ENCODE measurements at places on chromosomes 2 and 18. TPM values are rescaled to one million over a fixed set of nuclear protein-coding genes. Genes with fewer than 3 reads are reported as not detected.
A peak's percentile ranks its signal among the peaks of the same experiment; 100 is the strongest.

NUP35 gene
- total RNA-seq = 38.5 TPM

CD8A gene
- total RNA-seq = 0.20 TPM

GEN1 gene
- total RNA-seq = 29.6 TPM

GALR1 gene
- not detected for total RNA-seq

THSD7B gene
- total RNA-seq = not detected

ITPRIPL1 gene
- 1.7 TPM for total RNA-seq

SERPINB10 gene
- not detected for total RNA-seq

SERPINB11 gene
- total RNA-seq = not detected

HOXD12 gene
- total RNA-seq = not detected

PLB1 gene
- total RNA-seq = 1.6 TPM

PXDN gene
- not detected for total RNA-seq

GRCh38 chr2:69018678-69019095 lies 5.7 kb downstream of the ANTXR1 start:
- H3K4me3 ChIP-seq = no peak overlapping the region
- H3K4me1 ChIP-seq = no peaks in the 10 kb centered on the region
- H3K36me3 ChIP-seq = no peaks in the 10 kb centered on the region

DNA sequence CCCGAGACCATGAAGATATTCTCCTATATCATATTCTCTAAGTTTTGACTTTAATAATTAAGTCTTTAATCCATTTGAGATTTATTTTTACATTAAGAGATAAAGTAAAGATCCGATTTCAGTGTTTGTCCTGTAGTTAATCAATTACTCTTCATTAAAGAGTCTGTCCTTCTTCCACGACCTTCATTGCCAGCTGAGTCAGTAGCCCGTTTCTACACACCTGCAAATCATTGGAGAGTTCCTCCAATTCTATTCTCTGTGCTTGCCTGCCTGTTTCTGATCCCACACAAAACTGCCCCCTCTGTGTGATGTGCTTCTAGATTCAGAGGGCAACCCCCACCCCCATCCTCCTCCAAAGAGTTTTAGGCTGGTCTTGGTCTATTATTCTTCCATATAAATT lies 119.2 kb downstream of the KCNF1 start:
- peaks cover 9% of the 10 kb centered on the region for H3K4me1 ChIP-seq
- no peaks in the 10 kb centered on the region for H3K36me3 ChIP-seq
- H3K4me3 ChIP-seq = no peak overlapping the region
- no peak overlapping the region for H3K27ac ChIP-seq
- peak; percentile 9 for DNase-seq

DNA sequence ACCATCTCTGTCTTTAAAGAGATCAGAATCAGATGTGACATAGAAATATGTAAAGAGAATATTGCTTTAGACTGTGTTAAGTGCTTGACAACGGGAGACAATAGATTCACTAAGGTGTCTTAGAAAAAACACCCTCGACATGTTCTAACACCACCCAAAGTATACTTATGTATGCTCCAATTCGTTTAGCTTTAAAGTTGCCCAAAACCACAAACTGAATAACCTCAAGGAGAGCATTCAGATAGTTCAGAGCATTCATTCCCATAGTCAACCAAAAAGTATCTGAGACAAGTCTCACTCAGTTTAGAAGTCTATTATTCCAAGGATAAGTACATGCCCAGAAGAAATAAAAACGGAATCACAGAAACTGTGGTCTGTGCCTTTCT lies 96.4 kb downstream of the KYNU start:
- no peak for DNase-seq
- H3K27ac ChIP-seq = peak overlapping the region; percentile 97
- peaks cover 50% of the 10 kb centered on the region for H3K4me1 ChIP-seq
- H3K4me3 ChIP-seq = peak overlapping the region; percentile 40
- no peaks in the 10 kb centered on the region for H3K27me3 ChIP-seq

- H3K36me3 ChIP-seq = peaks cover 9% of the 10 kb centered on the region
- no peak overlapping the region for H3K4me3 ChIP-seq
- no peak for DNase-seq
- H3K4me1 ChIP-seq = no peaks in the 10 kb centered on the region
- H3K27ac ChIP-seq = peak overlapping the region; percentile 54
These were observed 41.7 kb upstream of the SLC3A1 start for GRCh38 chr2:44233450-44234128.

- H3K4me3 ChIP-seq = no peak overlapping the region
- no peaks in the 10 kb centered on the region for H3K36me3 ChIP-seq
- H3K27me3 ChIP-seq = peaks cover 80% of the 10 kb centered on the region
- H3K27ac ChIP-seq = no peak overlapping the region
These were observed 59.6 kb downstream of the CHRNA1 start for GRCh38 chr2:174704642-174705041.

DNA sequence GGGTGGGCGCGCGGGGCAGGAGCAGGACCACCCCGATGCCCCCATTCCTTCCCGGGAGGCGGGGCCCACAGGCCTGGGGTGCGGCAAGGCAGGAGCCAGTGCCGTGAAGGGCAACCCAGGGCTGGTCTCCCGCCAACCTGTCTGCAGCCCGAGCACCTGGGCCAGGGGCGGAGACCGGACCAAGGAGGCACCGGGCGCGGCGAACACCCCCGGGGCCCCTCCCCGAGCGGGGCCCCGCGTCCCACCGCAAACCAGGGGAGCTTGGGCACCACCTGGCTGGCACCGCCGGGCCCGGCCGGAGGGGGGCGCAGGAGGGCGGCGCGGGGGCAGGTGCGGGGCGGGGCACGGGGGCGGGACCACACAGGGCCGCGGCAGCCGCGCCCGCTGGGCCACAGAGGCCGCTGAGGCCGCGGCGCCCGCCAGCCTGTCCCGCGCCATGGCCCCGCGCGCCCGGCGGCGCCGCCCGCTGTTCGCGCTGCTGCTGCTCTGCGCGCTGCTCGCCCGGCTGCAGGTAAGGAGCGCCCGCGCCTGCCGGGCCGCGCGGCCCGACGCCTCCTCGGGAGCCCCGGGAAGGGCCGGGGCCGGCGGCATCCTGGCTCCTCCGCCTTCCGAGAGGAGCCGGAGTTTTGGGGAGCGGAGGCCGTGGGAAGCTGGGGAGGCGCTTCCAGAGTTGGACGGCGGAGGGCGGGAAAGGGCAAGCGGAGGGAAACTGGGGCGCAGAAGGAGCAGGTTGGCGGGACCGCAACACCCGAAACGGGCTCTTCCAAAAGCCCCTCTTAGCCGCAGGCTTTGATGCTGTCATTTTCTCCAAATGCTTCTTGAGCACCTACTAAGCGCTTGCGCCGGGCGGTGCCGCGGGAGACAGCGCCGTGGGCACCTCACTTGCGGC lies at the start of gene TNFRSF11A:
TNFRSF11A (plus strand) TSS at position 394 of the 889 bp plus-strand sequence; CDS start at position 437, 43 bp downstream.
- peak within 1 kb of the TSS; percentile 79 for H3K27ac ChIP-seq
- peaks cover 58% of the 10 kb centered on the region for H3K36me3 ChIP-seq
- H3K27me3 ChIP-seq = no peaks in the 10 kb centered on the region
- peak within 1 kb of the TSS; percentile 90 for H3K4me3 ChIP-seq
- peak; percentile 88 for DNase-seq
- H3K4me1 ChIP-seq = peaks cover 62% of the 10 kb centered on the region

DNA sequence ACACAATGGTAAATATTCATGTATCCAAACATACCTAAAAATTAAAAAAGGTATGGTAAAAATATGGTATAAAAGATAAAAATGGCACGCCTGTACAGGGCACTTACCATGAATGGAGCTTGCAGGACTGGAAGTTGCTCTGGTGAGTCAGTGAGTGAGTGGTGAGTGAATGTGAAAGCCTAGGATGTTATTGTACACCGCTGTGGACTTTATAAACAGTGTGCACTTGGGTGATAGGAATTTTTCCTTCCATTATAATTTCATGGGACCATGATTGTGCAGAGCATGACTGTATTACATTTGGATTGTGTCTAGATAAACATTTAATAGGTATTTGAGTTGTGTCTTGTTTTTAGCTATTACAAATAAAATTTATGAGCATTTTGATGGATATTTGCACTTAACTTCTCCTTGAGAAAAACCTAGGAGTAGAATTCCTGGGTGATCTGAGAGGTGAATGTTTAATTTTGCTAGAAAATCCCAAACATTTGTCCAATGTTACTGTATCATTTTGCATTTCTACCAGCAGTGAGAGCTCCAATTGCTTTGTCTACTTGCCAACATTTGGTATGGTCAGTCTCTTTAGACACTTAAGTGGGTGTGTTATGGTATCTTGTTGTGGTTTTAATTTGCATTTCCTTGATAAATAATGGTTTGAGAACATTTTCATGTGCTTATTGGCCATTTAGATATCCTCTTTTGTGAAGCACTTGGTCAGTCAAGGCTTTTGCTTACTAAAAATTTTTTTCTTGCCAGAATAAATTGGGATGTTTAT lies 81.7 kb downstream of the BCL2L11 start:
- H3K27me3 ChIP-seq = no peaks in the 10 kb centered on the region
- no peaks in the 10 kb centered on the region for H3K36me3 ChIP-seq
- no peak overlapping the region for H3K27ac ChIP-seq
- no peak overlapping the region for H3K4me3 ChIP-seq
- H3K4me1 ChIP-seq = no peaks in the 10 kb centered on the region

GRCh38 chr2:137924019-137924418 lies 40.3 kb upstream of the HNMT start:
- no peaks in the 10 kb centered on the region for H3K27me3 ChIP-seq
- no peaks in the 10 kb centered on the region for H3K36me3 ChIP-seq
- H3K4me3 ChIP-seq = no peak overlapping the region
- H3K27ac ChIP-seq = no peak overlapping the region
- H3K4me1 ChIP-seq = peaks cover 11% of the 10 kb centered on the region
- no peak for DNase-seq

DNA sequence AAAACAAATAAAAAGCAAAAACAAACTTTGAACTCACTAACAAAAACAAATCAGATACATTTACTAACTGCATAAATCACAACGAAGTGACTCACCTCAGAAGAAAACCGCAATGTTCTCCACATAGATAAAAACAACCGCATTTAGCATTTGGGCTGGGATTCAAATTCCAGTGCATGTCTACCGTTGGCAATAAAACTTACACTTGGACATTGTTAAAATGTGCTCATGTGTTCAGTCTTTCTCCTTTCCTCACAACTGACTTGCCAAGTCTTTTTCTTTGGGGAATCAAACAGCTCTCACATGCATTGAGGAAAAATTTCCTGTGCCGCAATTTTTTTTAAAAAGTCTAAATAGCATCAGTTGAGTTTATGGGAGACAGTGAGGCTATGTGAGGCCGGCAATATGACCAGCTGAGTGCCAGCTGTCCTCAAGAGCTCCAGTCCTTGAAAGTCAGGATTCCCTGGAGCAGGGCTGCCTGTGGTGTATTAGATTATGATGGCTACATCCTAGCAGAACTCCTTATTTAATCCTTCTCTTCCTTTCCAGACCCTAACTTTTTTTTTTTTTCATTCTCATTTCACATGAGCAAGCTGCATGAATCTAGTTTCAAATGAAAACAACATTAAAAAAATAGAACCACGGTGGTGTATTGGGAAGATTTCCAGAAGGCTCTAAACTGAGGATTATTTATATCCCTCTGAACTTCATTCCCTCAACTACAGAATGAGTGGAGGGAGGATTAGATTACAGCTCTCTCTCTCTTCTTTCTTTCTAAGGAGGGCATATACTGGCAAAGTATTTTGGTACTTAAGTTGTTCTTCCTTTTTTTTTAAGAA lies 70.2 kb upstream of the MEIS1 start:
- H3K27me3 ChIP-seq = peaks cover 13% of the 10 kb centered on the region

GRCh38 chr18:41618147-41618546 lies 336.9 kb upstream of the PIK3C3 start:
- H3K27me3 ChIP-seq = no peaks in the 10 kb centered on the region
- H3K27ac ChIP-seq = no peak overlapping the region
- no peak for DNase-seq
- no peaks in the 10 kb centered on the region for H3K36me3 ChIP-seq

- no peaks in the 10 kb centered on the region for H3K27me3 ChIP-seq
- H3K4me3 ChIP-seq = no peak overlapping the region
- no peak overlapping the region for H3K27ac ChIP-seq
- H3K4me1 ChIP-seq = no peaks in the 10 kb centered on the region
These were observed 142.0 kb upstream of the GAREM1 start for GRCh38 chr18:32612651-32613050.

DNA sequence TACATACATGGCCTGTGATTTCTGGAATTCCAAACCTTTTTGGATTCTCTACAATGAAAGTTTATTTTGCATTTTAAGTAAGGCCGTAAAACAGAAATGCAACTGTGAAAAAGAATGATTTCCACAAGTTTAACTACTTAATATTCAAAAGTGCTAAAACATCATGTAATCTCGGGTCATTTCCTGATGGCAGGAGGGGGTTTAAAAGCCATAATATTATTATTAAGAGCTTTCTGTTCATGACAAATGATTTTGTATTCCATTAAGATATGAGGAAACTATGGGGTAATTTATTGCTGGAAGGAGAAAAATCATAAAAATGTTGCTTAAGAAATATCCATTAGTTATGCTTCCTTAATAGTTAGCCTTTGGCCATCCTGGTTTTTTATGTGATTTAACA lies 65.7 kb downstream of the COL4A3 start:
- DNase-seq = no peak
- H3K36me3 ChIP-seq = no peaks in the 10 kb centered on the region
- peaks cover 17% of the 10 kb centered on the region for H3K4me1 ChIP-seq
- H3K27ac ChIP-seq = no peak overlapping the region
- no peaks in the 10 kb centered on the region for H3K27me3 ChIP-seq
- H3K4me3 ChIP-seq = no peak overlapping the region

DNA sequence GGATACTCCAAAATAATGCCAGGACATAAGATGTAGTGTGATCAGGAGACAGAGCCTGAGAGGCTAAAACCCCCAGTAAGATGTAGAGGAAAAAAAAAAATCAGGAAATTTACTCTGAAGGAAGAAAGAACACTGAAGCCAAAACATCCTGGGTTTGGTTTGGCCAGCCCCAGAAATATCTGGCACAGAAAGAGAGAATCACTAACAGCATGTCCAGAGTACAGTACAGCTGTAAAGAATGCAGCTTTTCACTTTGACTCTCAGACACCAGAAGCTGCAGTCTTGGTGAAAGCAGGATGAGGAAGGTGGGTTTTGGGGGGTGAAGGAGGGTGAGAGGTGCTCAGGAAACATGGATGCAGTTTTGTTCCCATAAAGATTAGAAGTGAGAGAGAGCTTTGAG lies 1577.7 kb upstream of the ACVR2A start:
- no peak for DNase-seq
- no peak overlapping the region for H3K4me3 ChIP-seq
- no peak overlapping the region for H3K27ac ChIP-seq
- no peaks in the 10 kb centered on the region for H3K4me1 ChIP-seq
- no peaks in the 10 kb centered on the region for H3K36me3 ChIP-seq
- no peaks in the 10 kb centered on the region for H3K27me3 ChIP-seq

DNA sequence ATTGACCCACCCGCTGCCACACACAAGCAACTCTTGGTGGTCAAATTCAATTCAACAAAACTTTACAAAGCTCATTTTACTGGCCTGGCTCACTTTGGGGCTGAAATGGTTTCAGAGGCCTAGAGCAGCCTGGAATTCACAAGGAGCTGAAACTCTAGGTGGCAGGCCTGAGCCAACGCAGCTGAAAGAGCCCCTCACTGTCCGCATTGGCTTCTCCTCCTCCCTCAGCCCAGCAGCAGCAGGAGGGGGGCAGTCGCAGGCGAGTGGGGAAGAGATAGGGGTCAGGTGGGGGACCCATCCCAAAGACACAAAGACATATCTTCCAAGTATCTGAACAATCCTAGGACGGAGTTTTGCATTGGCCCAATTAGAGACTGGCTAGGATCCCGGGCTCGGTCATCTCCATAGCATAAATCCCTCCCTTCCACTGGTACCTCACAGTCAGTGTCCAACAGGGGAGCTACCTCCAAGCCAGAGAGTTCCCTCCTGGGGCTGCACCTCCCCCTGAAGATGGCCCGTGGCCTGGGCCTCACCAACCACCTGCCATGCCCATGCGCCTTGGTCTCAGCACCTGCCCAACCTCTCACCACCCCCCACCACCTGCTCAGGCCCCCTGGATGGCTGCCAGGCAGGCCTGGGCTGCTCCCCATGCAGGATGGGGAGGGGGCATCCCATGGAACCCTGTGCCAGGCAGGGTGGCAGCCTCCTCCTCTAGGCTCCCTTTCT lies 113.4 kb downstream of the ZBTB7C start:
- H3K36me3 ChIP-seq = no peaks in the 10 kb centered on the region
- peaks cover 45% of the 10 kb centered on the region for H3K27me3 ChIP-seq
- H3K27ac ChIP-seq = no peak overlapping the region
- DNase-seq = no peak

Measured in Calu3 (cell line).